ENCODE measurements at places on chromosomes 13 and 19. TPM values are rescaled to one million over a fixed set of nuclear protein-coding genes. Genes with fewer than 3 reads are reported as not detected.
A peak's percentile ranks its signal among the peaks of the same experiment; 100 is the strongest.

Gene EDDM13
- 1.0 TPM for total RNA-seq

Gene NCLN
- total RNA-seq, result 46.4 TPM

Gene KLK10
- not detected for total RNA-seq

Gene FOSB
- total RNA-seq, result 39.2 TPM

Gene LSM14A
- total RNA-seq, result 105 TPM

GRCh38 chr13:96794669-96795068 lies 199.6 kb downstream of the OXGR1 start:
- no peak for ATAC-seq

DNA sequence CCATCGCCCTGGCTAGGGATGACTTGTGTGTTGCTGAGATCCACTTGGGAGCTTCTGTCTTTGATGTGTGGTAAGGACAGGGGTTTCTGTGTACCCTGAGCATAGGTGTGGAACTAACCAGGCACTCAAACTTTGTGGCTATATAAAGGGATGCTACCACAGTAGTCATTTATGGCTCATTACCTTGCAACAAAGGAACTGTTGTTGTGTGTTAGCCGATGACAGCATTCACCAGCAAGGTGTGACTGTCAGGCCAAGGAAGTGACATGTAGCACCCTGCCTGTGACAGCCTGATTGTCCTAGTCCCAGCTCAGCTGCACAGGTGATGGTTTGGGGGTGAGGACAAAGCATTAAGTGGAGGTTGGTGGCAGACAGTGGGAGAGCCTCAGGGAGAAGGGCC lies 73.6 kb downstream of the COG3 start:
- ATAC-seq, result no peak

GRCh38 chr13:30477346-30478195 lies 11.8 kb upstream of the HMGB1 start:
- ATAC-seq, result no peak

GRCh38 chr13:65064967-65065366 lies 2165.2 kb downstream of the PCDH9 start:
- ATAC-seq, result no peak

DNA sequence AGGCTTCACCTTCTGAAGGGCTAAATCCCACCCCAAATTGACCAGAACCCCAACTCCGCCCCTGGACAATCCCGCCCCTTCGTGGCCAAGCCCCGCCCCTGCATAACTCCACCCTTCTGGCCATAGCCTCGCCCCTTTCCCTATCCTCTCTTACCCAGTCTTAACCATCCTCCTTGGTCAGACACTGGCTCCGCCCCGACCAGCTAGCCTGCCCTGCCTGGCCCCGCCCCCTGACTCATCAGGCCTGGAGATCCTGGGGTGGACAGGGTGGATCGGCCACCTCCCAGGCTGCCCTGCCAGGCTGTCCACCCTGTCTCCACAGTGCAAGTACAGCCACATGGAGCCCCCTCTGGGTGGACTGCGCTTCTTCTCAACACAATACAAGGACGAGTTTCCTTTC lies 8.0 kb upstream of the ZNF358 start:
- ATAC-seq, result peak; percentile 64

GRCh38 chr13:67377919-67378318 lies 147.8 kb upstream of the PCDH9 start:
- no peak for ATAC-seq

- ATAC-seq, result no peak
Measured at GRCh38 chr19:27744926-27745768, 1467.8 kb downstream of the UQCRFS1 start.

DNA sequence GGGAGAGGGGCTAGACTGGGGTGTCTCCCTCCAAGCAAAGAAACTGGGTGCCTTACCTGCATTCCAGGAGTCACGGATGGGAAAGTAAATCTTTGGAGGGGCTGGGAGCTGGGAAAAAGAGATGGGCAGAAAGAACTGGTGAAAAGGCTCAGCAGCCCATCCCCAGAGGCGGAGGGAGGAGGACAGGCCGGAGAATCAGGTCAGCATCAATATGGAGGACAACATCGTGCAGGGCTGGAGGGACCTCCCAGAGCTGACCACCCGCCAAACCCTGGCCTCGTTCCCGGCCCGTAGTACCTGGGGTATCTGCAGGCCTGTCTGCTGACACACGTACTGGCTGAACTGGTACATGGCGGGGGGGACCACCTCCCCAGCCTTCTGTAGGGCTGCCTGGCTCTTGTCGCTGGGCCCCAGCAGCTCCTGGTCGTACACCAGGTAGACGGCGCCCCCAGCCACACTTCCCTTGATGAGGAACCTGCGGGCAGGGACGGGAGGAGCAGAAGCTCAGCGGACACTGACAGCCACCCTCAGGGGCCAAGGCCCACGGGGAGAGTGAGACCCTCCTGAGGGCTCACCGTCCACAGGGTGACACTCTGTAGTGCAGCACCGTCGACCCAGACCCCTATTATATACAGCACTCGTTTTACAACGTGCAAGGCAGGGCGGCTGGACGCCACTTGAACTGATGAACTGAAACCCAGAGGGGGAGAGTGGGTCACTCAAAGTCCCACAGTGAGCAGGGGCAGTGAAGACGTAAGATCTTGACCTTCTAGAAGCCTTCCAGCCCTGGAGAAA lies 830 bp downstream of the MICOS13 start:
- ATAC-seq, result no peak

- ATAC-seq, result no peak
Measured at GRCh38 chr13:27667946-27668345, 46.3 kb downstream of the POLR1D start.

DNA sequence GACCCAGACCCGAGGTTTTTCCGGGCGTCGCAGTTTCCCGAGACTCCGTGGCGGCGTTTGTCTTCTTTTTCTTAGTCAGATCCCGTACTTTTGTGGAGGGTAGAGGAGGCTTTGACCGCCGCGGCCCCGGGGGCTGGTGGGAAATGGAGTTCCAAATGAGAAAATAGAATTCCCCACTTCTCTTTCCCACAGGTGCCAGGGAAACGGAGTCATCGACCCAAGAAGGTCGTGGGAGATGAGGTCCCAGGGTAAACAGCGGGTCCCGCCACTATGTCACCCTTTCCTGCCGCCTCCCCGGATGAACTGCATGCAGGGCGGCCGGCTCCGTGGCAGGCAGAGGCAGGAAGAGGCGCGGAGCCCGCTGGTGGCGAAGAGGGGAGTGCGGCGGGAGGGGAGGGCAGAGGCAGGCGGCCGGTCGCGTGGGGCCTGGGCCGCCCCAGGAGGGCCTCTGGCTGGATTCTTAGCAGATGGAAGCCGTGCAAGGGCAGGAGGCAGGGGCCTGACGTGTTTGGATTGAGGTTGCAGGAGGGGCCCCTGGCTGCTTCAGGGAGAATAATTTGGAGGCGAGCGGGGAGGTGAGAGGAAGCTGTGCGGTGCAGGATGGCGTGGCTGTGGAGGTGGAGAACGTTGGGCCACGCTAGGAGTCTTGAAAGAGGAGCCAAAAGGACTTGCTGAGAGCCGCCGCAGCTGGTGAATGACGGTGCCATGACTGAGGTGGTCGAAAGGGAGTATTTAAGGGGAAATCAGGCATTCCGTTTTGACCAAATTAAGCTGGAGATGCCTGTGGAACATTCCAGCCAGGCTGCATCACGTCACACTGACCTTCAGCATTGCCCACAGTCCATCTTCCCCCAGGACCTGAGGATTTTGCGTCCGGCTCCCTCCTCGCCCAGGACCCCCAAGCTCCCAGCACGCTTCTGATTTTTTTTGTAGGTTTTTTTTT lies 11.7 kb downstream of the CYTH2 start:
- peak; percentile 87 for ATAC-seq

GRCh38 chr13:57073983-57074382 lies 66.7 kb upstream of the PRR20A start:
- no peak for ATAC-seq

DNA sequence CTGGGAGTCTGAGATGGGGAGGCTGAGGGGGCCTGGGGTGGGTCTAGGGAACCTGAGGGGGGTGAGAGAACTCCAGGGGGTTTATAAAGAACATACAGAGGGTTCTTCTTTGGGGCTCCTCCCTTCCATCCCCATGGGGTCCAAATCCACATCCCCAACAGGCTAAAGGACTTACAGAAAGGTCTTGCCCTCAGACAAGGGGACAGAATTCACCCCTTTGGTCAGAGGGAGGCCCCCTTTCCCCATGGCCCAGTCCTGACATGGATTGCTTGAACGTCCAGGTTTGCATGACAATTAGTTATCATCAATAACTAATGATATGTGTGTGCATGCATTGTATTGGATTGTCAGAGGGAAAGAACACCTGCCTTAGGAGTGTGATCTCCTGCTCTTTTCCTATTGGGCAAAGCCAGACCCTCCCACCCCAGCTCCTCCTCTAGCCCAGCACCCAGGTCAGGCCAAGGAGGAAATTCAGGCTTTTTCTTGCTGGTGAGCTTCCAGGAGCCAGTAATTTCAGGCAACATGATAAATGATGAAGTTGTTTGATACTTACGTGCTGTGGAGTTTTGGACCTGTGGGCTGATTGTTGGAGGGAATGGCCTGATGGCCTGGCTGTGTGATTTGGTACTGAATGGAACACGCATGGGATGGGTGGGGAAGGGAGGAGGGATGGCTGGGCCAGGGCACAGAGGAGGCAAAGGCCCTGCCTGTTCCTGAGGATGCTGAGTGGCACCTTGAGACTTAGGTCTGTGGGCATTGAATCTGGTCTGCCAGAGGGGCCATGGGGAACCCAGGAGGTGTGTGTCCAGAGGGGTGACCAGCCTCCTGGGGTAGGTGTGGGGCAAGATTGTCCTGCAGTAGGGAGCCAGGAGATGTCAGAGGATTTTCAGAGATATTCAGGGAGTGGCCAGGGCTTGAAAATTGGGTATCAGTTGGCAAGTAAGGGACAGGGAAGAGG lies 1.1 kb downstream of the KLHL26 start:
- ATAC-seq, result no peak

DNA sequence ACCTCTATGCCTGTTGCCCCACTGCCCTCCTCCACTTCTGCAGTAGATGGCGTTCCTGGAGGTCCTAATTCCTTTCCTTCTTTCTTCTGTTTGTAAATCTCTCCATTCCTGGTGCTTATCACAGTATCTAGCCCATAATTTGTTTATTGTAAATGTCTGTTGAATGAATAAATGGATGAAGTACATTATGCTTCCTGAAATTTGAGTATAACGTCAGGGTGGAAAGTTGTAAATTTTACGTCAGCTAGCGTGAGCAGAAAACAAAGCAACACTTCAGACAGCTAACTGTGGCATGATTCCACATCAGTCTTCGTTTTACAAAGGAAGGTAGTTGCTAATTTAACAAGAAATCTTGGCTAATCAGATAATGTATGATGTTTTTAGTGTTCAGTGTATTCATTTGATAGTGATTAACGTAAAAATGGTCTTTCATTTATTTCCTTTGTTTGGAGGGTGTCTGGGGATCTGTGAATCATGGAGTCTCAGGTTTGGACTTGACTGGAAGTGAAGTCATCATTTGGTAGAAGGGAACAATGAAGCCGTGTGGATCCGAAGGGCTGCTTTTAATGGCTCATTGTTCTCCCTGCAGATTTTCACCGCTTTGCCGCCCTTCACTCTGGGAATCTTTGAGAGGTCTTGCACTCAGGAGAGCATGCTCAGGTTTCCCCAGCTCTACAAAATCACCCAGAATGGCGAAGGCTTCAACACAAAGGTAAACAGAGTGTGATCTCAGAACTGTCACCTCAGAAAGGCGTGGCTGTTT lies 215.1 kb downstream of the SHISA2 start:
- ATAC-seq, result no peak

DNA sequence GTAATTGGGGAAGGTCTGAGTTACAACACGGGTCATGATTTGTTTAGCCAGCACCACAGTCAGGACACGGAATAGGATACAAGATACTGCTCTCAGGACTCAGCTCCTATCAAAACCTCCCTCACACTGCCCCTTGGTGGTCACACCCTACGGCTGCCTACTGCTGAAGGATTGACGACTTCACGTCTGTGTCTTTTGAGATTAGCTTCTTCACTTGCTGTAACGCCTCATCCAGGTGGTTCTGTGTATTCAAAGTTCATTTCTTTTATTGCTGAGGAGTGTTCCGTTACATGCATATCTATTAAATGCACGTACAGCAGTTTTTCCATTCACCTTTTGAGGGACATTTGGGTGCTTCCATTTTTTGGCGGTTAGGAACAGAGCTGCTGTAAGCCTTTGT lies 46.3 kb downstream of the URI1 start:
- no peak for ATAC-seq
